ENCODE measurements at places on chromosomes 7 and 10.

DNA sequence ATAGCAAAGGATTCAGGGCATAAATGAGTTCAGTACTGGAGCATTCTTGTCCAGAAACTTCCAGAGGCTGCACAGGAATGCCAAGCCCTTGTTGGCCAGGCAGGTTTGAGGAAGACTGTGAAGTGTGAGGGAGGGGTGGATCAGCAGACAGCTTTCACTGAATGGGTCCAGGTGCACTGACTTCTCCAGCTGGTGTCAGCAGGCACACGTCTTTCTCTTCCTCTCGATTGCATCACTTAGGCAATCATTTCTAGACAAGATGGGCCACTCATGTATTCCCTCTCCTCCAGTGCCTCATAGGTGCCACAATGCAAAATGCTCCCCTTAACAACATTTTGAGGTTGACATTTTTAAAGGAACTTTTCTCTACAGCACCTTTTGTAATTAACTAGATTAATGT lies 15.6 kb upstream of the PLEKHS1 start:
- DNase-seq, result no peak

DNA sequence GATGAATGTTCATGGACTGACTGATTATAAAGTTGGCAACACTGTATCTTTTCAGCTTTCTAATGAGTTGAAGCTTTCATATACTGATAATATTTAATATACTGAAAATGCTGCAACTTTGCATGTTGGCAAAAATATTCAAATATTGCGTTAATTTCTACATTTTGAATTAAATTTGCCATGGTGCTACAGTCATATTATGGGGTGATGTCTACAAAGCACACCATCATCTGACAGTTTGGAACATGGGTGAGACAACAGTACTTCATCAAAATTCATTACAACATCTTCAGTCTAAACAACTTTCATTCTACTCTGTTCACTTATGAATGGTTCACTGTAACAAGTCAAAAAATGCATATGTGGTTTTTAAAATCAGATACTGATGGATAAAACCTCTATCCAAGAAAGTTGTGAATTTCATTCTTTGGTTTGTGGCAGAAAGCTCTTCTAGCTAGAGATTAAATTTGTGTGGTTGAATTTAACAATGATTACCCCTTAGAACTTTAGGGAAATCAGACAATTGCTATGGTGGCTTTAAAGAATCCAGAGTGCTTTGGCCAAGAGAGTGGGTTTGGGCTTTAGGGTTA lies 136.4 kb downstream of the TMEM26 start:
- DNase-seq, result no peak

DNA sequence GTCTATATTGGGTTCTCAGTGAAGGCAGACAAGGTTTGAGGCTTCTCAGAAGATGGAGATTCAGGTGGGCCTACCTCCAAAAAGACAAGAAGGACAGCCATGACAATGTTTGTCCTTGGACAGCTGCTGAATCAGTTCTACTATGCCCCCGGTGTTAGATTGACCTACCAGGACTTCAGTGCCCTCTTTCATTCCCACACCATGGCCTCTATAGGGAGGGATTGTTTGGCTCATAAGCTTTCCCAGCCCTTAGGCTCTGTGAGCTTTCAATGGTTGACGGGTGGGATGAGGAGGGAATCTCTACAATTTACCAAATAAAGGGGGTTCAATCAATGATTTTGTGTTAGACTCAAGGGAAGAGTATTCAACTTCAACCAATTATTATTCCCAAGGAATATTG lies 23.4 kb upstream of the RAPGEF5 start:
- no peak for DNase-seq

DNA sequence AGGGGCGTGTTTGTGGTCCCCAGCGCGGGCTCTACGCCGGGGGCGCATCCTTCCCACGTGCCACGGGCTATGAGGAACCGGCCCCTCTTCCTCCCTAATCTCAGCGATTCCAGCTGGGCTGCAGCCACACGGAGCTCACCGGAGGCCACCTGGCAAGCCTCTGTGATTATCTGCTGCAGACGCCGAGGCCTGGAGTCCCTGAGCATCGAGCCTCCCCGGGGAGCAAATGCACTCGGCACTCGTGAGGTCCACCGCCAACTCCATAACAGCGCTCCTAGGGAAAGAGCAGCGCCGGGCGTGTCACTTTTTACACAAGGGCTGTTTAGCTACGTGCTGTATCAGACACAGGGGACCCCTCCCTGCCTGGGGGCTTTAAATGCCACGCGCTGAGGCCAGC lies 101.2 kb downstream of the DYNC2I1 start:
- DNase-seq, result no peak

GRCh38 chr7:133827707-133828623 lies 299.2 kb upstream of the LRGUK start:
- no peak for DNase-seq

- no peak for DNase-seq
Observed at GRCh38 chr10:80468002-80468401, 13.9 kb downstream of the TSPAN14 start.

- no peak for DNase-seq
Observed at GRCh38 chr7:756231-756927, 29.3 kb upstream of the PRKAR1B start.

DNA sequence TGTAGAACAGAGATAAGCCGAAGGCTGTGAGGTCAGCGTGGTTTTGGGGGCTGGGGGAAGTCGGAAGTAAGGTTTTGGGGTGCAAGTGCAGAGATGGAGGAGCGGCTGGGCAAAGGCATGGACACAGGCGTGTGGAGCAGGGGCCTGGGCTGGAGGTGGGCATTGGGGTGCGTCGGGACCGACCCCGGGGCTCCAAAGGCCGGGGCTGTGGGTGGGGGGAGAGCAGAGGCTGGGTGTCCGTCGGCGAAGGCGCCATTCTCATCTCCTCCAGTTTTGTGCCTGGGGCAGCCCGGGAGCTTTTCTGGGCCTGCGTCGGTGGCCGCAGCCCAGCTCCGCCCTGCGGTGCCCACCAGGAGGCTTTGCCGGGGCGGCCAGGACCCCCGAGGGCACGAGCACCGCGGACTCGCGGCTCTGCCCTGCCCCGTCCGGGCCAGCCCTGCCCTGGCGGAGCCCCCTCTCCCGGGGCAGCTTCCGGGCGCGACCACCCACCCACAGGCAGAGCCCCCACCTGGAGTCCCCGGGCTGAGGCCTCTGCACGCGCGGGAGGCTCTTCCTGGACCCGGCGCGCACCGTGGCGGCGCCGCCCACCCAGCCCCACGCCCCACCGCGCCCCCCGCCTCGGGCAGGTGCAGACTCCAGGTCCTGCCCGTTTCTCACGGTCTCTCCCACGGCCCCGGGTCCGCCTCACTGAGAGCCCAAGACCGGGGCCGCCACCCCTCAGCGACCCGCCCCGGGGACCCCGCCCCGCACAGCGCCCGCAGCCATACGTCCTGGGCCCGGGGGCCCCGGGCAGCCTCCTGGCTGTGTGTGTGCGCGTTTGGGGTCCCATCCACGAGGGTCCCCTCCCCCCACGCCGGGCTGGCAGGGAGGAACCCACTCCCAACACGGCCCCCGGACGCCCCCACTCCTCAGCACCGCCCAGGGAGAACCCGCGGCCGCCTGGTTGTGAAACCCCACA lies 7.7 kb upstream of the SCART1 start:
- DNase-seq, result no peak

GRCh38 chr10:98339799-98340198 lies 71.8 kb upstream of the LOXL4 start:
- no peak for DNase-seq

- no peak for DNase-seq
Observed at GRCh38 chr10:52908478-52908877, 135.9 kb upstream of the MBL2 start.

Data from stimulated activated CD8-positive, alpha-beta memory T cell treated with anti-CD3 and anti-CD28 coated beads, Interleukin-7, amount 100 ng/mL, for 4 hours (primary cell).